ENCODE measurements at places on chromosomes 6 and 20. TPM values are rescaled to one million over a fixed set of nuclear protein-coding genes. Genes with fewer than 3 reads are reported as not detected.
A peak's percentile ranks its signal among the peaks of the same experiment; 100 is the strongest.

The DLL1 gene
- 21.0 TPM for polyA plus RNA-seq

The HRH3 gene
- 2.2 TPM for polyA plus RNA-seq

- DNase-seq, result no peak
Measured at GRCh38 chr6:11007715-11008608, 36.1 kb downstream of the ELOVL2 start.

DNA sequence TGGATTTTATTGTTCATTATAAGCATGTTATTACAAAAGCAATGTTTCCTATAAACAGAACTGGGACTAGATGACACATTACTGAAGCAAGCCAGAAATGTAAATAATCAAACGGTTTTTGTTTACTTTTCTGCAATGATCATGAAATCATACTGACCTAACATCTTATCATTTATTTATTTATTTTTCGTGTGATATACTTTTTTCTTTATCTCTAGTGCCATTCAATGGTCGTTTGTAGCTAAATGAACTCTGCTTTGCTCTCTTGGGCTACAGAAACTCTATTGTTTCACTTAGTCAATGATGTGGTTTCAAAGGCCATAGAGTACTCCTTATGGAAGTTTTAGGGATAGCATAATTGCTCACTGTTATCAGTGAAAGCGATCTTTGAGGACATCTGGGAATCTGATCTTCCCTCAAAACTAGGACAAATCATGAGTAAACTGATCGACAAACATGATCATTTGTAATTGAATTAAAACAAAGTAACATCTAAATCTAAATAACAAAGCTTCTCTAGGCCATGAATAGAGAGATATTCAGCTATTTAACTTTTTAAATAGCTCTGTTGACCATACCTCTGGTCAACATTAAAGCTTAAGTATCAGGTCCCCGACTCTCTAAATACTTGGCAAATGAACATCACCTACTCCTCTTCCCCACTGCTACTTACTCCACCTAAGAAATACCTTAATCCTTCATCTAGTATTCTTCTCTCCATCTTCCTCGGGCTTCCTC, 933.4 kb downstream of the TFAP2A start:
- DNase-seq, result no peak

DNA sequence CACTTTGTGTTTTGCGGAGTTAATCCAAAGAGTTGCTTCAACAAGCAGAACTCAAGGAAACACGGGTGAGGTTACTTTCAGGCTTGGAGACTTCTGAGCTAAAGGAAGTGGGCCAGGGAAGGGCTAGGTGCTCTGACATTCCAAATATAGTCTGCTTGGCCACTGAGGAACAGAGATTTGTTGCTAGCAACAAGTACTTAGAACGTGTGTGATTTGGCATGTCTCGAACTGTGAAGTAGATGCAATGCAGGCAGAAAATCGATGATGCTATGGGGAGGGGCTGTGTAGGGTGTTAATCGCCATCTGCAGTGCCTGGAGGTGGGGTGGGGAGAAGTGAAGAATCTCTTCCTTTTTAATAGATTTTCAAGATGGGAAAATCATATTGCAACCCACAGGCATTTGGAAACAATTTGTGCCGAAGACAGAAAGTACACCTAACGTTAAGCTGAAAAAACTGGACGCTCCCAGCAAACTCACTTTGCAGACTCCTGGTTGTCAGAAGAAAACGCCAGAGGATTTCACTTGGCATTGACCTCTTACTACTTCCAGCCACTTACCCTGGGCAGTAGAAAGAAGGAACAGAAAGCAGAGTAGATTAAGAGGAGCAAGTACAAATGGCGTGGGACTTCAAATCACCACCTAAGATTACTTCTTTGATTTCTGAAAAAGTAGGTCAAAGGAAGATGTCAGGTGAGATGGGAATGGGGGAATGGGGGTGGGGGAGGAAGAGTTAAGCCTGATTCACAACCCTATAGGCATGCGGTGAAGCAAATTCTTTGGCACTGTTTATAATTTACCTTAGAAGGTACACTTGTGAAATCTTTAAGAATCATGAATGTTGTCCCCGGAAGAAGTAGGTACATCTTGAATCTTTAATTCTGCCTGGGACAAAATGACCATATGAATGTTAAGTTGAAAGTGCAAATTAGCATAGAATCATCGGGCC, 314.1 kb downstream of the CD83 start:
- peak; percentile 55 for DNase-seq

GRCh38 chr20:20489054-20489453, 121.2 kb downstream of the INSM1 start:
- no peak for DNase-seq

DNA sequence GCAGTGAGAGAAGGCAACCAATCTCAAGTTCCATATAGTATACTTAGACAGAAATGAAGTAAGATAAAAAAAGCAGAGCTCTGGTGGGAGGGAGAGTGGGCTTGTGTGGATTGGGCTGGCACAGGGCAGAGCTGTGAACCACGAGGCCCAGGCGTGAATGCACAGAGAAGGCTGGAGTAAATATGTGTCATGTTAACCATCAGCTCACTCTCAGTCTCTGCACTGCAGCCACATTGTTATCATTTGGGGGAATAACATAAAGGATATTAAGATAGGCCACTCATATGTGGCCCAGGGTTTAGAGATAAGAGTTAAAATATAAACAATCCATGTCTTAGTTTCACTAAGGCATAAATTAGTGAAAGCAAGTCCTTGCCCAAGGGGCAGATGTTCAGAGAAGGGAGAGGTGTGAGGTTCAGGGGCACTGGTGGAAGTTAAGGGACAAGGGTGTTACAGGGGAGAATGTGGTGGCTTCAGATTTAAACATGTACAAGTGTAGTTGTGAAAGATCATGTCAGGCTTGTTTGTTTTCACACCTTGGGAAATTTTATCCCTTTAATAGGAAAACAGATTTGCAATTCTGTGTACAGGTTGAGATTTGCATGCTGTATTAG, 14.4 kb downstream of the GMPR start:
- DNase-seq, result no peak

- no peak for DNase-seq
Measured at GRCh38 chr6:113632220-113632864, 224.8 kb upstream of the MARCKS start.

DNA sequence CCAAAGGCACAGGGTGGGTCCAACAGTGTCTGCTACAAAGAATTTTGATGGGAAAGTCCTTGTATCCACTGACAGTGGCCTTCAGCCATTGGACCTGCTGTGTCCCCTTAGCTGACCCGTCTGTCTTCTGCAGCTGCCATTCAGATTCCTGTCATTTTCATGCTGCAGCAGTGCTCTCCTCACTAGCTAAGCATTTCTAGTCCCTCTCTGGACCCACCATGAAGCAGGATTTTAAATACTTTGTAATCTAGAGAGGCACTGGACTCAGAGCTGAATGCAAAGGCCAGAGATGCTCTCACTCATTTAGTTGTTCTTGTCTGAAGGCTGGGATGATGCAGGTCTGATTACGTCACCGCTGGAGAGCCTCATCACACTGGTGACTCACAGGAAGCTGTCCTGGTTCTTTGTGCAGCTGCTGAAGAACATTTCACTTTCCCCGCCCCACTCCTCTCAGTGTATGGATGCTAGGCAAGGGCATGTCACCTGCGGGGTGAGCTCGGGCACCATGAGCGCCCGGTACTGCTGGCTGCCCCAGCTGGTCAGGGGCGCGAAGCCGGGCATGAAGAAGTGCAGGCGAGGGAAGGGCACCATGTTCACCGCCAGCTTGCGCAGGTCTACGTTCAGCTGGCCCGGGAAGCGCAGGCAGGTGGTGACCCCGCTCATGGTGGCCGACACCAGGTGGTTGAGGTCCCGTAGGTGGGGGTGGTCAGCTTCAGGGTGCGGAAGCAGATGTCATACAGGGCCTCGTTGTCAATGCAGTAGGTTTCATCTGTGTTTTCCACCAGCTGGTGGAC, 19.4 kb upstream of the TUBB2A start:
- DNase-seq, result peak; percentile 38

- DNase-seq, result no peak
Measured at GRCh38 chr6:106677282-106677681, 47.9 kb downstream of the QRSL1 start.

DNA sequence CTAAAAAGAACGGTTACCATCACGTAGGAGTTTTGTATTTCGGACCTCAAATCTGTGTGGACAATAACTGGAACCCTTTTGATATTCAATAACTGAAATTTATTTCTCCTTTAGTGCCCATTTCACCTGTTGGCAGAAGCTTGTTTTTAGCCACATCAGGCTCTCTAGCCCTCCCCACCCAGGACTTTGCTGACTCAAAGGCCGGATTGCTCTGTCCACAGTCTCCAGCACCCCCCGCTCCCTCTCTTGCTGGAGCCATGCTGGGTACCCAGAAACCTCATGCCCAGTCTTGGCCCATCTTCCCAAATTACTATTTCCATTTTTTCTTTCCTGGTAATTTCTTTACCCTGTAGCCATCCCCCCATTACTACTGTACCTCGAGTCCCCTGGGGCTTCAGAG, 55.8 kb upstream of the DUSP22 start:
- no peak for DNase-seq

The FGD2 gene
- polyA plus RNA-seq, result 5.7 TPM

GRCh38 chr6:13190376-13190775, 138.0 kb downstream of the TBC1D7 start:
- no peak for DNase-seq

- peak; percentile 62 for DNase-seq
Measured at GRCh38 chr6:32933661-32934085, 7.2 kb downstream of the HLA-DMB start.

DNA sequence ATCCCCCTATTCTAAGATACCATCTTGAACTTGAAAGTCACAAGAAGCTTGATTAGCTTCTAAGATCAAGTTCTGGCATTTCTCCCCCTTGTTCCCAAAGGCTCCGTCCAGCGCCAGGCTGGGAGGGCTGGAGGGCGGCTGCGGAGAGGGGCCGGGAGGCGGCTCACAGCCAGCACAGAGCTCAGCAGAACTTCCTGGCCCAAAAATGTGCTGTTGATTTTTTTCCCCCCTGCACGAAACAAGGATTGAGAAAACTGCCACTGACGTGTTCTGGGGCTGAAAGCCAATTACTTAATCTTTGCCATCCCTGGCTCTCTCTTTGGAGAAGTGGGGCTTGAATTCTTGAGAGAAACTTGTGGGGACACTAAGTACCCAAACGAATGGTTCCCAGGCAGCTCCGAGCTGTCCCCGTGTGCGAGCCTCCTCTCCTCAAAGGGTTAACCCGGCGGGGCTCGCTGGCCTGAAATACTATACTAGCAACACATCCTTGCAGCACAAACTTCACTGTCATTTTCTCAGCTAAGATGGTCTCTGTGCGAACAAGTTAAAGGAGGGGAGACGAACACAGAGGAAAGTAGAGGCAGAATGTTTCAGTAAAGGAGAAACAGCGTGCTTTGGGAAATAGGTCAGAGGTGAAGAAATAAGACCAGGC, 452 bp downstream of the TRAF3IP2 start:
- peak; percentile 86 for DNase-seq

The GTSF1L gene
- polyA plus RNA-seq, result not detected

GRCh38 chr20:7379621-7380220, 560.5 kb downstream of the HAO1 start:
- DNase-seq, result no peak

DNA sequence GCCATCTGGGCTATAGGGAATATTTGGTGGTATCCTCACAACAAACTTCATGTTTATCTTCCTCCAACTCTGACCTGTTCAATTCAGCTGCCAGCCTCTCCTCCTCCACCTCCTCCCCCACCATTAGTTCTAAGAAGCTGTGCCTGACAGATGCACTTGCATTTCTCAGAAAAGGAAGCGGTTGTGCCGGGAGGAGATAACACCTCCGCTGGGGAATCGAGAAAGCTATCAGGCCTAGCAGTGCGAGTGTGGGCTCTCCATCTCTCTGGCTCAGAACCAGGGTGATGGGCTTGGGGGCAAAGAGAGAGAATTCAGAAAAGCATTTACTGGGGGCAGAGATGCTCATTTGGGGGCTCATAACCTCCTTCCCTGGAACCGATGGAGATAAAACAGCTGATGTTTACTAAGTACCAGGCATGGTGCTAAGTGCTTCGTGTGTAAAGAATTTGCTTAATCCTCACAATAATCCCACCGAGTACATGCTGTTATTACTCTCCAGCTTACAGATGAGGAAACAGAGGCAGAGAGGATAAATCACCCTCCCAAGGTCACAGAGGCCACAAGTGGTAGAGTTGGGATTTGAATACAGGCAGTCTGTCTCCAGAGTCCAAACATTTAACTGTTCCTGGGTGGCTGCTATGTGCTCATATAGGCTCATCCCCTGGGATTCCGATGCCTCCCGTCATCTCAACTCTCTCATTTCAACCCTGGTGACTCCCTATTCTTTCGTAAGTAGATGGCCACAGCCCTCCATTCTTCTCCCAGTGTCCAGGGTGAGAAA, 38.3 kb downstream of the COX4I2 start:
- no peak for DNase-seq

DNA sequence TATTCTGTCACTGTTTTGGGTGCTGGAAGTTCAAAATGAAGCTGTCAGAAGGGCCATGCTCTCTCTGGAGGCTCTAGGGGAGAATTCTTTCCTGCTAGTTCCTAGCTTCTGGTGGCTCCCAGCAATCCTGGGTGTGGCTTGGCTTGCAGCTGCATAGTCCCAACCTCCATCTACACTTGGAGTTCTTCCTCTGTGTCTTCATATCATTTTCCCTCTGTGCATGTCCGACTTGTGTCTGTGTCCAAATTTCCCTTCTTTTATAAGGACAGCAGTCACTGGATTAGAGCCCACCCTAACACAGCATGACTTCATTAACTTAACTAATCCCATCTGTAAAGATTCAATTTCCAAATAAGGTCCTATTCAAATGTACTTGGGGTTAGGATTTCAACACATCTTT, 23.3 kb upstream of the ENPP1 start:
- peak; percentile 68 for DNase-seq

- no peak for DNase-seq
Measured at GRCh38 chr6:39208223-39208739, 21.0 kb downstream of the KCNK5 start.

DNA sequence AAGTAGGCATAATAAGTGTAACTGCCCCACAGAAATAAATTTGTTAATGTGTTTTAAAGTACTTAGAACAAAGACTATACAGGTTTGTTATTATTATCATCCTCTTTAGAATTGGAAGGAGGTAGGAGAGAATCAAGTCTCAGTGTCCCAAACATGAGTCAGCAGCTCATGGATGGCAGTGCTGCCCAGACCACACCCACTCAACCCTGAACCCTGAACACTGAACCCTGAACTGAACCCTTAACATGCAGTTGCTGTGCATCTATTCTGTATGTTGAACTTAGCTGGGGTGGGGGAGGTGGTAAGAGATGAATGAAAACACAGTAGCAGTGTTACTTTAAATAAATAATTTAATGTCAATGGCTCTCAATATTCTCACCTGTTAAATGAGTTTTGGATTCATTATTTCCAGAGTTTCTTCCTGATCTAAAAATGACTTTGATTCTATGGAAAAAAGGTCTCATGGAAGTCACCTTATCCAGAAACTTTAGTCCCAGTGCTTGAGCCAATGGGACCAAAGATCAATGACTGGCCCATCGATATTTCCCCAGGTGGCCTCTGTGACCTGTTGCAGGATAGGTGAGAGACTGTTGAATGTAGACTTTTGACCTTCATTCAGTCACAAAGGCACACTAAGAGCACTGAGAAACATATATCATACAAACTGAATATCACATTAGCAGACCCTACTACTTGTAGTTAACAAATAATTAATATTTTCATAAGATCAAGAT, 3.1 kb upstream of the ANKRD66 start:
- DNase-seq, result no peak
